ENCODE measurements at places on chromosomes 5 and 9. TPM values are rescaled to one million over a fixed set of nuclear protein-coding genes. Genes with fewer than 3 reads are reported as not detected.

Gene LHX3
- not detected for total RNA-seq

Gene PCDHA4
- 25.2 TPM for total RNA-seq

DNA sequence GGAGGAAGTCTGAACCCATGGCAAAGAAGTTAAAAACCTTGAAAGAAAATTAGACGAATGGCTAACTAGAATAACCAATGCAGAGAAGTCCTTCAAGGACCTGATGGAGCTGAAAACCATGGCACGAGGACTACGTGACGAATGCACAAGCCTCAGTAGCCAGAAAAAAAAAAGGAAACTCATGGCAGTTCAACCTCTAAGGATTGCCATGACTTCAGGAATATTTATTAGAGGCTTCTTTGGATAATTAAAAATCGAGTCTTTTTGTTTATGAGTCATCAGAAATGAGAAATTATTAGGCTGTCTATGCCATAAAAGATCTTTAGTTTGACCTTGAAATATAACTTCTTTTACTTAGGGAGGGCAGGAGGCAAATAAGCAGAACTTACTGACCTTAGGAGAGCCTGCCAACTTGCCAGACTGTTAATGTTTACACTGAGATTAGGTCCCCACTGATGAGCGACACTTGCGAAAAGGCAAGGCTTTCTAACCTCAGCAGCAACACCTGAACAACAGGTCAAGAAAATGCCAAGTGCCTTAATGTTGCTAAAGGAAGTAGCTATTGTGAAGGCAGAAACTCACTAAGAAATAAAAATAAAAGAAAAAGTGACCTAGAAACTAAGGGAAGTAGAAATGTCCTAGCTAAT is 55.2 kb upstream of the TUSC1 start:
- no peak for DNase-seq
- H3K27me3 ChIP-seq, result no peaks in the 10 kb centered on the region

Gene LIFR
- total RNA-seq, result 83.8 TPM

Gene S1PR3
- 48.6 TPM for total RNA-seq

- H3K36me3 ChIP-seq, result no peaks in the 10 kb centered on the region
- DNase-seq, result no peak
- H3K27me3 ChIP-seq, result no peaks in the 10 kb centered on the region
- no peak overlapping the region for H3K4me3 ChIP-seq
- peaks cover 4% of the 10 kb centered on the region for H3K4me1 ChIP-seq
- H3K27ac ChIP-seq, result no peak overlapping the region
Observed at GRCh38 chr5:157283434-157283833, 17.5 kb downstream of the CYFIP2 start.

- H3K36me3 ChIP-seq, result no peaks in the 10 kb centered on the region
- H3K4me3 ChIP-seq, result no peak overlapping the region
- DNase-seq, result no peak
- H3K4me1 ChIP-seq, result peaks cover 12% of the 10 kb centered on the region
Observed at GRCh38 chr9:68797116-68797515, 92.1 kb downstream of the PIP5K1B start.

GRCh38 chr9:34010979-34011378 is 37.7 kb downstream of the UBAP2 start:
- H3K4me3 ChIP-seq, result no peak overlapping the region
- no peaks in the 10 kb centered on the region for H3K36me3 ChIP-seq
- DNase-seq, result peak; percentile 11
- no peaks in the 10 kb centered on the region for H3K27me3 ChIP-seq
- no peaks in the 10 kb centered on the region for H3K4me1 ChIP-seq

DNA sequence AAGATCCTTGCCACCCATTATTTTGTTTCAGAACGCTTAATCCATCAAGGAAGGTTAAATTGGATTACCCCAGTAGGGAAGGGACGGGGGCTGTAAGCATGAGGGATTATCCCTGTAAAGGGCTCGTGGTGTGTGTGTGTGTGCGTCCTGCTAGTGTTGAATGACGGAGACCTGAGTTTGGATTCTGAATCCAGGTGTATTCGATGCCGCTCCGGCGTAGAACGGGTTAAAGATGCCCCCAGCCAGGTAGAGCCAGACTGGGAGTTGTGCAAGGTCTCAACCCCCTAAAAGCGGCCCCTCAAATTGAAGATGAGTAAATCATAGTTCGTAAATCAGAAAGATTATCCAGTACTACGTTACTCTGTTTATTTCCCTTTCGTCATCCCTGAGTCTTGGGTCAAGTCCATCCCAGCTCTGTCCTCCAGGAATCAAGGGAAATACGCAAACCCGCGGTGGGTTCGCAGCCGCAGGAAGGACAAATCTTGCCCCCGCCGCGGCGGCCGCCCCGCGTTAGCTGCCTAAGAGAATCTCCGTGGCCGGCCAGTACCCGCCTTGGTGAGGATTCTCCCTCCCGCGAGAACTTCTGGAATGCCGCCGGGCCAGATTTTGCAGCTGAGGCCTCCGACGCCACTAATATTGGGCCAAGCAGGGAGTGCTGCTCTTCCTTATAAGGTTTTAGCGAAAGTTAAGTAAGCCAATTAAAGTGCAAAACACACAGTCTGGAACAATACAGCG is 586 bp upstream of the MTAP start:
- peak overlapping the region; percentile 91 for H3K27ac ChIP-seq
- peaks cover 8% of the 10 kb centered on the region for H3K4me1 ChIP-seq
- DNase-seq, result peak; percentile 86
- peaks cover 6% of the 10 kb centered on the region for H3K27me3 ChIP-seq
- no peaks in the 10 kb centered on the region for H3K36me3 ChIP-seq
- peak overlapping the region; percentile 80 for H3K4me3 ChIP-seq
